ENCODE measurements at places on chromosomes 4 and X.

GRCh38 chrX:121635141-121635540 lies 587.7 kb downstream of the GLUD2 start:
- no peak for DNase-seq

GRCh38 chr4:1208970-1209704 lies 36.8 kb upstream of the SPON2 start:
- DNase-seq, result no peak

DNA sequence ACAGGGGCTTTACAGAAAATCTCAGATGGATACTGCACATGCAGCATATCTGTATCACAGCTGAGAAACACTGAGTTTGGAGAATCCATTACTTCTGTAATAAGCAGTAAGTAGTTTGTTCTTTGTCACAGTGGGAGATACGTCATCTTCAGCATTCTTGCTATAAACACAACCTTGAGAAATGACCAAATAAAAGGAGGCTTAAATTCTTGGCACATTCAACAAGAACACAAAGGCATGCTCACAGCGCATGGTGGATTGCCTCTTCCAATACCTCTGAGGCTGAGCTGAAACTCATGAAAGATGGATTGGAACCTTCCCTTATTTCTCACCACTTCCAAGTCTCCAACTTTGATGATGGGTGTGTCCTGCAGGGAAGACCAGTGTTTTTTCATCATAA lies 54.5 kb downstream of the ANXA5 start:
- no peak for DNase-seq

DNA sequence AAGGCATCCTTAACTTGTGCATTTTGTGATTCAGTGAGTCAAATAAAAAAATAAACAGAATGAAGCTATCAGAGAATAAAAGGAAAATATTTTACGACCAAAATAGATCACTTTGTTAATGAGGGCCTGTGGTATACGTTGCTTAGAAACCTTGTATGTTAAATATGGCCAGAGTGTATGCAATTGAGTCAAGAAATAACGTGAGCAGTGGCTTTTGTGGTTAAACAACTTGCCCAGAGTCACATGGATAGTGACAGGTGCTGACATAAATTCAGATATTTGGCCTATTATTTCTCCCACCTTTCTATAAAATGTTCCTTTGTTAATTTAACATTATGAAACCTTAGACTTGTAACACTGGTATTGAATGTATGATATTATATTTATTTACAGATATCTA lies 393.4 kb downstream of the PABPC4L start:
- no peak for DNase-seq

DNA sequence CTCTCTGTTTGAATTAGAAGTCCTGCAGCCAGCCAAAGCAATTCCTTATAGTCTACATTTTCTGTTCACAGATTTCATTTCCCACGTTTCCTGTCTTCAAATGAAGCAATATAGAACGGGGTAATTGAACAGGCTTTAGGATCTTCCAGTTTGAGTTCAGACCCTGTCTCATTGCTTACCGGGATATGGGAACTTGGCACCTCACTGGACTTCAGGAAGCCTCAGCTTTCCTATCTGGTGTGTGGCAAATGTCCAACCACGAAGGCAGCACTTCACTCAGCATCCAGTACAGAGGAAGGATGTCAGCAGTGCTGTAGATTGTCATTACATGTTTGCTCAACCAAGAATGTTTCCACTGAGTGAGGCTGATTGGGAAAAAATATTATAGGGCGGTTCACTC lies 271.1 kb upstream of the ZFP42 start:
- no peak for DNase-seq

DNA sequence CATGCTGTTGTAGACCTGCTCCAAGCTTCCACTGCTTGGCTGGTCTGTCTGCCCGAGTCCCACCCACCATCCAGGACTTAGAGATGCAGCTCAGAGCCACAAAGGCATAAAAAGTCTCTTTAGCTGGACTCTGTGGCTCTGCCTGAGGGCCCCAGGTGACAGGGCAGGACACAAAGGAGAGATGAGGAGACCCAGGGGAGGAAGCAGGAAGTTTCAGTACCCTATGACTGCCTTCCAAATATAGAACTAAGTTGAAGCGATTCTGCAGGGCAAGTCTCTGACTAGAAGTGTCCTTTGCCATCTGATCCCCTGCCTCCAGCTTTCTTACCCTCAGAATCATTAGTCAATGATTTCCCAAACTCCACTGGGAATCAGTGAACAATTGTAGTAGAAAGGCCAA lies 11.2 kb upstream of the CXCR3 start:
- DNase-seq, result no peak

GRCh38 chrX:119736206-119736764 lies 22.1 kb upstream of the SOWAHD start:
- DNase-seq, result no peak

- no peak for DNase-seq
These were observed 187.5 kb downstream of the NSUN7 start for GRCh38 chr4:40937140-40937725.

GRCh38 chr4:115117651-115118050 lies 4.2 kb upstream of the NDST4 start:
- no peak for DNase-seq

DNA sequence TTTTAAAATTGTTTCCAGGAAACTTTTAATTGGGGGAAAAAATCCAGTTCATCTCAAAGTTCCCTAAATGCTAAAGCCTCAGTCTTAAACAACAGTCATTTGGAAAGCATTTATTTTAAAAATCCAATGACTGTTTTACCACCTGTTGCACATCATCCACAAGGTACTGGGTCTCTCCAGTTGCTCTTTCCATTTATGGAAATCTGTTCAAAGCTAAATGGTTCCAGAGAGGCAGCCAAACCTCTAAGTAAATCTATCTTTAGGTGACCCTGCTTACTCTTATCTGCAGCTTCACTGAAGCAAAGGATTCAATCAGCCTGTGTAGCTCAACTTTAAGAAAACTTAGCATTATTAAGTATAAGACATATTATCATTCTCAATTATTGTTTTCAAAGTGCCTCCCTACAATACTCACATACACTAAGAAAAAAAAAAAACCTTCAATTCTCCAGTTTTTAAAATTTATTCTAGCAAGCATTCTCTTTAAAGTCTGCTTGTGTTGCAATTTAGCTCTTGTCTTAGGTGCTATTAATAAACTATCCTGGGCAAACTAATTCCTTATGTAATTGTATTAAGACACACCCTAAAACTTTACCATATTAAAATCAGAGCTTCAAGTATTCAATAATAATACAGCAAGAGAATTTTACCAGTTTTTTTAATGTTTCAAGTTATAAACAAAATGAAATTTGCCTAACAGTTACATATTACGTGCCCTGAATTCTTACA lies 60.6 kb downstream of the NOCT start:
- no peak for DNase-seq

DNA sequence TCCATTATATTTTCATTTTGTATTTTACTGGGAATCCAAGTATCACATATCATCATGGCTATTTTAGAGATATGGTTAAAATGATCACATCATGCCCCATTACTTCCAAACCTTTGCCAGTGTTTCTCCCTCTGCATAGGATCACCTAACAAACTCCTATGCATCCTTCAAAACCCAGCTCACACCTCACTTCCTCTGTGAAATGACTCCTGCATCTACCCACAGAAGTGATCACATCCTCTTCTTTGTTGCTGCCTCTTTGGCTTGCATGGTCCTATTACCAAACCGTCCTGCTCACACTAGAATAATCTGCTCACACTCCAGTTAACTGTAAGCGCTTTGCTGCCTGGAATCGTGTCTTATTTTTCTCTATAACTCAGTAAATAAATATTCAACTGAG lies 74.7 kb upstream of the C4orf50 start:
- no peak for DNase-seq

GRCh38 chrX:13507893-13508292 lies 61.5 kb upstream of the EGFL6 start:
- DNase-seq, result no peak

DNA sequence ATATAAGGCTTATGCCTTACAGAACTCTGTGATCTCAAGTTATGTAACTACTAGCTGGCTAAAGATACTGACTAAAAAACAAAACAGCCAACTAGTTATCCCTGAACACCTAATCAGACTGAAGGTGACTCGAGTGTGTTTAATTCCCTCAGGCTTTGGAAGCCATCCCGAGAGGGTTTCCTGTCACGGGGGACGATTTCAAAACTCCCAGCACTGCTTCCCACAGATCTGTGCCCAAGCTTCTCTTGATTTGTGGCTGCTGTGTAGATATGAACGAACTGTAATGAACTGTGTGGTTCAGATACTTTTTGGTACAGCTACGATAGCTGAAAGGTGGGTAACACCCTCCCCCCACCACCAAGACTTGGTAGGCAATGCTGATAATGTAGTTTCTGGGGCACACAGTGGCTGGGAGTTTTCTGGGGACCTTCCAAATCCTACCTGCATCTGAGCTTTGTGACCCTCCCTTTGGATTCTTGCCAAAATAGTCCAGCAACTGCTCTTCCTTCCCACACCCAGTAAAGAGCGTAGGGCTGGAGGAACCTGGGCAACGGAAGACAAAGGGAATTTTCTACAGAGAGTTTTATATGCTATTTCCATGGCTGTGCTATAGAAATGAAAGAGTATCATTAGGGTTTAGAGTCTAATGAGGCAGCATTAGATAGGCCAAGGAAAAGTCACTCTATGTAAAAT lies 148.8 kb downstream of the MGST2 start:
- DNase-seq, result no peak

DNA sequence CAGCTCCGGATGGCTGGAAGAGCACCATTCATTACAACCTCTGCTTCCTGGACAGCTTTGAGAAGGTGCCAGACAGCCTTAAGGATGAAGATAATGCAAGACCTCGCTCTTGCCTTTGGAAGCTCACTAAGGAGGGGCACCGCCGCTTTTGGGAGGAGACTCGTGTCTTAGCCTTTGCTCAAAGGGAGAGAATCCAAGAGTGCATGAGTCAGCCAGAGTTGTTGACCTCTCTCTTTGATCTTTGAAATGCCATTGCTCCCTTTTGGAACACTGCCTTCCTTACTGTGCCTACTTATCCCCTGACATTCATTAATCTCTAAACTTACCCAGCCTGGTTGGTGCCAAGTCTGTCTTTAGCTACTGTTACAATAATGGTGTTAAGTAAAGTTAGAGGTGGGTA lies 1.2 kb downstream of the FOXR2 start:
- DNase-seq, result no peak

GRCh38 chr4:115110191-115111181 lies 2.9 kb downstream of the NDST4 start:
- no peak for DNase-seq

DNA sequence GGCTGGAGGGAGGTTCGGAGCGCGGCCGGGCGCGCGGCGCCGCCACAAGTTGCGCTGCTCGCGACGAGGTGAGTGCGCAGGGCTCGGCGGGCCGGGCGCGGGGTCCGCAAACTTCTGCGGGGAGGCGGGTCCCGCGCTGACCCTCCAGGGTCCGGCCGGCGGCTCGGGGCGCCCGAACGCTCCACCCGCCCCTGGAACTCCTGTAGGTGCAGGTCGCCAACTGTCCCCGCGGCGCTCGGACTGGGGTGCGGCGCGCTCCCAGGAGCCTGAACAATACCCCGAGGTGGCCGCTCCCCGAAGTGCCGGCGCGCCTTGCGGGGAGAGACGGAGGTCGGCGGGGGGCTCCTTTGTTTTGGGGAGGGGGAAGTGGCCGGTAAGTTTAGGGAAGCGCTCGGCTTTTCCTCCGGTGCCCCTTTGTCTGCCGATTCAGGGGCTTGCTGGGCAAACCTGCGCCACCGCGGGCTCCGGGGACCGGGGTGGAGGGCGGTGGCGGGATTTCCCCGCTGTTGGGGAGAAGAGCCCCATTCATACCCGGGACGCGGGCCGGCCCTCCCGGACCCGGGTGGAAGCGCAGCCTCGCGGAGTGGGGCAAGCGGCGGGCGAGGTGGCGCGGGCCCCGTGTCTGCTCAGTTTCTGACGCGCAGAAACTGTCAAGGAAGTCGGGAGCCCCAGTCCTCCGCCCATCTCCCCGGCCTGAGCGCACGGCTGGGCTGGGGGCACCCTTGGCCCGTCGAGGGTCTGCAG lies 694 bp downstream of the TBL1X start:
- DNase-seq, result no peak

- no peak for DNase-seq
These were observed 2.6 kb downstream of the NSD2 start for GRCh38 chr4:1873776-1874175.

GRCh38 chrX:106780664-106781377 lies 21.7 kb upstream of the TBC1D8B start:
- DNase-seq, result no peak

DNA sequence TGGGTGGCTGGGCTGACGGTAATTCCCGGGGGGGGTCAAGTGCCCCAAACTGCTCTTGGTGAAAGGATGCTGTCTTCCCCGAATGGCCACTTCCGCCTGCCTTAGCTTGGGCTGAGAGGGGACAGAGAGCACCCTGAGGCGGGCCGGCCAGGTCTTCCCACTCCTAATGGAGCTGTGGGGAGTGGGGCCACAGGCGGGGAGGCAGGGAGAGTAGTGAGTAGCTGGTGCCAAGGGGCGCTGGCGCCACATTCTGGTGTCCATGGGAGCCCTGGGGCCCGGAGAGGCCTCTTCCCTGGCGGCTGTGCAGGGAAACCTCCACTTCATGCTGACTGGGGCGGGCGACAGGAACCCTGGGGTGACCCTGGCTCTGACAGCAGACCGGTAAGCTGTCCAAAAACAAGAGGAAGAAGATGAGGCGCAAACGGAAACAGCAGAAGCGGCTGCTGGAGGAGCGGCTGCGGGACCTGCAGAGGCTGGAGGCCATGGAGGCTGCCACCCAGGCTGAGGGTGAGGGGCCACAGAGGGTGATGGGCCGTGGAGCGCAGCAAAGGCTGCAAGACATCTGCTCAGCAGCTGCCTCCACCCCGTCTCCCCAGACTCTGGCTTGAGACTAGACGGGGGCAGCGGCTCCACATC lies 2.7 kb downstream of the SRPK3 start:
- DNase-seq, result no peak

DNA sequence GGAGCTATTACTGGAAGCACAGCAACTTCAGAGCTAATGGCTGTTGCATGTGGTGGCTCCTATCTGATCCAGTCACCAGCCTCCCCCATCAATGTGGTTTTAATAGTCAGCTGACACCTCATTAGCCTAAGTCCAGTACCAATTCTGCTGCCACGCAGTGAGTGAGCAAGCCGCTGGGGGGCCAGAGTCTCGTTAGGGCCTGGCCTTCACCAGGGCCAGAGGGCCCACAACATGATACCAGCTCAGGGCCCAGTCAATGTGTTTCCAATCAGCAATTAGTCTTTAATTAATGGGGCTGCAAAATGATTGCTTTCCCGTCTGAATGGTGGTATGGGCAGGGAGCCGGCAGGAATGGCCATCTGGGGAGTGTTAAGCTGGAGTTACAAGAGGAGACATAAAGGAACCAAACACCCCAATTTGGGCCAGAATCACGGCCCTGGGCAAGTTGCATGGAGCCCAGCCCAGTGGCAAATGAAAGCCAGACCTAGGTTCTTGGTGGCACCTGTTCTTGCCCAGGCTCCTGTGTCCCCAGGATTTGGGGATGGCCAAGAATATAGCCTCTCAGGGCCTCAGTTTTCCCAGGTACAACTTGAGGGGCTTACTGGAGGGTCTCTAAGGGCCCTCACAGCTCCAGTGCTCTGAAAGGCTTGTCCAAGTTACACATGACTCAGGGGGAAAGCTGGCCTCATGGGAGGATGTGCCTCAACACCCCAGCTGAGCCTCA lies 119.2 kb downstream of the EFNB1 start:
- no peak for DNase-seq

GRCh38 chr4:162582180-162582579 lies 418.4 kb upstream of the FSTL5 start:
- DNase-seq, result no peak

Measured in cortex of kidney (tissue), 1 donor.